Activated CD4-positive, alpha-beta T cell treated with anti-CD3 and anti-CD28 coated beads, Interleukin-2, amount 50 U/mL, for 48 hours (primary cell): ENCODE measurements at places on chromosomes 2 and 18.

GRCh38 chr18:45764000-45764686 is 40.2 kb downstream of the SLC14A1 start:
- DNase-seq = no peak

DNA sequence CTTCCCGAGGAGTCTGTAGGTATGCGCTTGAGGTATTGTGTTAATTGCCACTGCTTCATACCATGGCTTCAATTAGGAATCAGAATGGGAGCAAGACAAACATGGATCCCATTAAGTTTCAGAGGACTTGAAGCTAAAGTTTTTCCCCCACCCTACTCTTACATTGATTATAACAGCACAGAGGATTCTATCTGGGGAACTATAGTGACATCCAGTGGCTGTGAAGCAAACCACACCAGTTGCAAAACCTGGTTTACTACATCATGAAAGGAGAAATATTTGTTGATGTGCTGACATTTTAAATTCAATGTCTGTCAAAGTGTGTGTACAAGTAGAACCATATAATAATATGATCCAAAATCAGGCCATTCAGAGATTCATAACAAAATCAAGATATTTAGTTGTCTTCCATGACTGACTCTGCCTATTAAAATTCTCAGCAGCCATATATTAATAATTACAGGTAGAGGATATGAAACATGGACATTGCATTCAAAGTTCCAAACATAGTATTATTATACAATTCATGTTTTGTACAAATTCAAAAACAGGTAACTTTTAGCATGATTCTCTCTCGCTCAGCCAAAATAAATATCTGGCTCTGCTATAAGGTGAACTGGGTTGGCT is 82.9 kb downstream of the GRB14 start:
- DNase-seq = no peak

- no peak for DNase-seq
These were observed 38.2 kb downstream of the ACVR1 start for GRCh38 chr2:157837851-157838441.

- DNase-seq = no peak
These were observed 177.6 kb downstream of the NRXN1 start for GRCh38 chr2:50854381-50854780.

- no peak for DNase-seq
These were observed 1.3 kb upstream of the TLX2 start for GRCh38 chr2:74512744-74513604.

DNA sequence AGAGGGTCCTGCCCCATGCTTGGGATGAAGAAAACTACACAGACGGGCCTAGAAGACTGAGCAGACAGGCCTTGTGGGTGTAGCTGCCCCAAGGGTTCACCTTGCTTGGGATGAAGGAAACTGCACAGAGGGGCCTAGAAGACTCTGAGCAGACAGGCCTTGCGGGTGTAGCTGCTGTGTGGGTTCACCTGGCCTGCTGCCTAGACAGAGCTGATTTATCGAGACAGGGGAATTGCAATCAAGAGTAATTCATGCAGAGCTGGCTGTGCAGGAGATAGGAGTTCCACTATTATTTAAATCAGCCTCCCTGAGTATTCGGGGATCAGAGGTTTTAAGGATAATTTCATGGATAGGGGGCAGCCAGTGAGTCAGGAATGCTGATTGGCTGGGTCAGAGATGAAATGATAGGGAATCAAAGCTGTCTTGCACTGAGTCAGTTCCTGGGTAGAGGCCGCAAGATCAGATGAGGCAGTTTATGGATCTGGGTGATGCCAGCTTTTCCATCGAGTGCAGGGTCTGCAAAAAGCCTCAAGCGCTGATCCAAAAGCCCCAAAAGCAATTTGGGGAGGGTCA is 341.4 kb downstream of the GALR1 start:
- DNase-seq = no peak

DNA sequence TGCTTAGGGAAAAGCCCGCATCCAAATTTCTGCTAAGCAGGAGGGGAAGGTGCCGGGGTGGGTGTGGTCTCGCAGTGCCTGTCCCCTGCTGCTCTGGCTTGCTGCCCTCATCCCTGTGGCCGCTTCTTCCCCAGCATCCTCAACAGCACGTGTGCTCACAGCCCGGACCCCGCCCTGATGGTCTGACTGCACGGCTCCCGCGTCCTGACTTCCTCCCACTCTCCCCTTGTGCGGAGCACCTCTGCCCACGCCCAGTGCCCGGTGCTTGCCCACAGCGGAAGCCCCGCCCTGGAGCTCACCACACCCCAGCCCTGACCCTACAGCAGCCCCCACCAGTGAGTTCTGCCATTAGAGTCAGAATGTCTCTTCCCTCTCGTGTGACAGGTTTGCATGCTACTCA is 277.9 kb downstream of the NDUFA10 start:
- no peak for DNase-seq

- DNase-seq = no peak
These were observed 9.3 kb downstream of the MRPL19 start for GRCh38 chr2:75655861-75656260.

- no peak for DNase-seq
These were observed 150.2 kb upstream of the ZEB2 start for GRCh38 chr2:144670080-144670479.

DNA sequence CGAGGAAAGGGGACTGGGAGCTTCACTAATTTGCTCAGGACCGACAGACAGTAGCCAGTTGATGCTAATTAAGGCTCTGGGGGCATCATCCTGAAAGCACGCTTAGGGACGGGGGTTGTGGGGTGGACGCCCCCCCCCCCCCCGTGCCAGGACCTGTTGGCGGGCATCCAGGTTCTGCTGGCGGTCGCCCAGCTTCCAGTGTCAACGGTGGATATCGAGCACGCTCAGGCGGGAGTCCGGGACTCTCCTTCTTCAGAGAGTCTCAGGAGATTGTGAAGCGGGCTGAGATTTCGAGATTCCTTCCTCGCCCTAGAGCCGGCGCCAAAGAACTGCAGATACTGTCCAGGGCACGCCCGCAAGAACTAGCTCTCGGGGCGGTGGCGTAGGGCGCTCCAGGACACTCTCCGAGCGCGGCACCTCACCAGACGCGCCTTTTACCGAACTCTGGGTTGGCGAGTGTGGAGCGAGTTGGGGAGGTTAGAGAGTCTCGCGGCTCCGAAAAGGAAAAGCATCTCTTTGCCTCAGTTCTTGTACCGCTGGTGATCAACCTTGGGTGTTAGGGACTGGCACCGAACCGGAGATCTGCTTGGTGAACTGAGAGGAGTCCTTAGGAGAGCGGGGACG is 5.6 kb downstream of the RAX start:
- DNase-seq = peak; percentile 20

DNA sequence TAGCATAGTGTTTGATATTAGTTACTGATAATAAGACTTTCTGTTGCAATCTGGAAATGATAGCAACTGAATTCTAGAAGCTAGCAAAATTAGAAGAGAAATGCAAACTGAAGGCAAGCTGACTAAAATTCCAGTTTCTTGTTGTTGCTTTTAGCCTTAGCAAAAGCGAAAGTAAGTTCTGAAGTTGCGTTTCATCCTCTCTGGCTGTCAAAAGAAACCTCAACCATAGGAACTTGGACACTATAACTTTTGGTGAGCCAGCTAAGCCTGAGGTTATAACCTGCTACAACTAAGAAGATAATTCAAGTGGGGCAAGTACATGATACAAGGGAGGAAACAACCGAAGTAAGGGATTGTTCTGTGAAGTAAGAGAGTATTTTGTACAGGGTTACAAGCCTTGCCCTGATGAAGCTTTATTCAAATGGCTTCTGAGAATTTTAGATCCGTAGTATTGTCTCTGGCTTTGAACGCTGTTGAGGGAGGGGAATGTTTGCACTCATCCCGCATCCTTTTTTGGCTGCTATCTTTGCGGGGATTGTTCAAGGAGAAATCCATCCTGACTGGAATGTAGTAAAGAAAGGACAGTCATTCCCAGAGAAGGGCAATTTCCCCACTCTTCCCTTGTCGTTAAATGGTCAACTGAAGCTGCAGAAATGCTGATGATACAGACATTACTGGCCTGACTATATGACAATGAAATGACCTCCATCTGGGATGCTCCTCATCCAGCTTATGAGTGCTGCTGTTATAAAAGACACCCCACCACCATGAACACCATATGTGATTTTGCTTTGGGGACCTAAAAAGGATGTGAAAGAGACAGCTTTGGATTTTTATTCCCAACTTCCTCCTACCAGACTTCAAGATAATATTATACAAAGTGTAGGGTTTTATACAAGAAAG is 7.0 kb upstream of the TMX3 start:
- no peak for DNase-seq
